ENCODE measurements at places on chromosomes 11 and 22.

GRCh38 chr11:66639066-66639813 is 737 bp downstream of the RBM4 start:
- no peak for DNase-seq

- DNase-seq, result no peak
Measured at GRCh38 chr11:19428206-19429002, 187.7 kb upstream of the E2F8 start.

DNA sequence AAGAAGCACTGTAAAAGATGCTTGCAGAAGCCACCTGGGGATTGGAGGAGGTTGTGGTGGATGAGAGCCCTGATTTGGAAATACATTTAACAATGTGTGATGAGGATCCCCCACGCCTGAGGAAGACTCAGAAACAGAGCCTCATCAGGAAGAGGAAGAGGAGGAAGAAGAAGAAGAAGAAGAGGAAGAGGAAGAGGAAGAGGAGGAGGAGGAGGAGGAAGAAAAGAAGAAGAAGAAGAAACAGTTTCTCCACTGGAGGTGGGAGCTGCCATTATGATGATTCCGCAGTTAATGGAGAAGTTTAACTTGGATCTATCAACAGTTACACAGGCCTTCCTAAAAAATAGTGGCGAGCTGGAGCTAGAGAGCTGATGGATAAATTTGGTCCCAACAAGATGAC is 50.1 kb downstream of the CECR2 start:
- no peak for DNase-seq

GRCh38 chr11:106447631-106448191 is 370.2 kb downstream of the AASDHPPT start:
- DNase-seq, result no peak

- DNase-seq, result no peak
Measured at GRCh38 chr11:104033134-104033533, 3.3 kb upstream of the DDI1 start.

DNA sequence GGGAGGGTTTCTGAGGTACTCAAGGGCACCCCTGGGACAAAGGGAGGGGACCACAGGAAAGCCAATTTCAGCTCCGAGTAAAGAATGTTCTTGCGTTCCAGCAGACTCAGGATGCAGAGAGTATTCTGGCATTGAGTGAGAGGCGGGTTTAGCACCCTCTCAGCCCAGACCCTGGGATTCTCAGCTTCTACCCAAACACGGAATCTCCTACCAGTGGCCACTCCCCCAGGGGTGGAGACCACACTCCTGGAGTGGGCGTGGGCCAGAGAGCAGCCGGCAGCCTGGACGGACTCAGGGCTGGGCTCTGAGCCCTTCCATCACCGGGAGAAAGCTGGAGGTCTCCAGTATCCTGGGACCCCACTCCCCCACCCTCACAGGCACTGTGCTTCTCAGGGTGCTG is 26.1 kb upstream of the TTLL12 start:
- DNase-seq, result no peak

- DNase-seq, result no peak
Measured at GRCh38 chr11:95443386-95443785, 212.4 kb upstream of the SESN3 start.

GRCh38 chr11:11860103-11860979 is 18.6 kb downstream of the USP47 start:
- DNase-seq, result no peak

- DNase-seq, result no peak
Measured at GRCh38 chr11:127925475-127925874, 661.9 kb downstream of the ETS1 start.

- no peak for DNase-seq
Measured at GRCh38 chr11:103013421-103013820, 57.9 kb upstream of the MMP13 start.

DNA sequence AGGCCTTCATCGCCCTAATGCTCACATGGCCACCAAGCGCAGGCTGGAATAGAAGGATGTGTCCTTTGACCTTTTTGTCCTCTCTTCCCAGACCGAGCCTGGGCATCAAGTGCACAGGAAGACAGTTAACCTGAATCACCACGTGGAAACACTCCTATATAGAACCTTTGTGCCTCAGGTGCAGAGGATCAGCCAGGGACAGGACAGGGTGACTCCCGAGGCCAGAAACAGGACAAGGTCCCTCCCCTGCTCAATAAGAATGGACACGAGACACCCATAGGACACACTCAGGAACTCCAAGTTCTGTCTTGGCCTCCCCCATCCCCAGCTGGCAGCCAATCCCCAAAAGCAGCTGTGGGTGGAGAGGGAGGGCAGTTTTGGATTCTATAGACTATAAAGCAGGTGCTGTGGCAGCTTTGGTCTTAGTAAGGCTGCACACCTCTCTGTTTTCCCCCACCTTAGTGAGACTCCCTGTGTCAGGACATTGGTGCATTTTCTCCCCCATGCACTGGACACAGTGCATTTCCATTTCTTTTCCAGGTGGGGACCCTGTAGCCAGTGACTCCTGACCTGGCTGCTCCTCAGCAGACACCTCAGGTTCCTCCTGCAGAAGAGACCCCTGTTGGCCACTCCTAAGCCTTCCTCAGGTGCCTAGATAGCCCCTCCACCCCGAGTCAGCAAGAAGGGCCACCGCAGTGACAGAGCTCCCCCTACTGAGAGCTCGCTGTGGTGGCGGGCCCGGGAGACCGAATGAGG is 43.6 kb upstream of the POU2AF1 start:
- no peak for DNase-seq

DNA sequence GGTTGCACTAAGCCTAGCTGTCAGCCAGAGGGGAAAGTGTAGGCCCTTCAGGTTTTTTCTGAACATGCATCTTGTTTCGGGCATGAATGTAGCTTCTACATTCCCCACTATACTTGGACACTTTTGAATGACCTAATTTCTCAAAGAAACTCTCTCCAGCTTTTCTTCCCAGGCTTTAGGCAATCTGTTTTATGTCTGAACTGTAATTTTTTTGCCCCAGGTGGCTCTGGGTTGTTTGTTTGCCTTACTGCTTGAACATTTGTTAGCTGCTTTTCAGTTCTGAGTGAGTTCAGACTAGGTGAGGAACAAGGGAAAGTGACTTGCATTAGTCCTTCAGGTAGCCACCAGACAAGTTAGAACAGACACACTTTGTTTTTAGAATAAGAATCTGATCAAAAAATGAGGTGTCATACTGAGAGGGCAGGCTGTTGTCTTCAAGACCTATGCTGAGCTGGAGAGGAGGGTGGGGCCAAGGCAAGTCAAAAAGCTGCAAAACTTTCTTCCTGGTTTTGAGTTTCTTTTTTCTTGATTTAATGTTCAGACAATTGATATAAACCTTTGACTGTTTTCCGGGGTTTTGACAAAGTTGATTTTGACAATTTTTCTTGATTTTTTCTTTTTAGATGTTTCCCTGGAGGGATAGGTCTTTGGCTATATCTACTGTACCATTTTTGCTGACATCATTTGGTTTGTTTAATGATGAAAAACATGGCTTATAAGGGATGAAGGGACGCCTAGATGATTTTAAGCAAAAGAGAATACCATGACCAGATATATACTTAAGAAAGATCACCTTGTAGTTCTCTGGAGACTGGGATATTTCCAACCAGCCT is 182.8 kb downstream of the WNT11 start:
- no peak for DNase-seq

- DNase-seq, result no peak
Measured at GRCh38 chr22:45552017-45552411, 49.3 kb downstream of the FBLN1 start.

GRCh38 chr11:10076458-10077141 is 217.4 kb downstream of the SBF2 start:
- peak; percentile 5 for DNase-seq

DNA sequence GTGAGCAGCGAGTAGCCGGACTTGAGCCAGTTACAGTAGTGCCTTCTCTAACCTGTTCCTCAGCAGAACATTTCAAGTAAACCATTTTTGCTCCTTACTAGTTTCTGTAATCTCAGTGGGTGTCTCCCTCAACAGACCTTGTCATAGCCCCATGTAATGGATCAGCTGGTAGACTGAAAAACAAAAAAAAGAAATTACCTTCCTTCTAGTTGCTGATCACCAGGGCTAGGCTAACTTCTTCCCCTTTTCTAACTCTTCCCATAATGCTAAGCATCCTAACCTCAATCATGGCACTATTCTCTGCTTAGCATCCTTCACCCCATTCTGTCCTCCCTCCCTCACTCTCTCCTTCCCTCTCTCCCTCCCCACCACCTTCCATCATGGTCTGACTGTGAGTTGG is 35.8 kb upstream of the CBX6 start:
- no peak for DNase-seq

GRCh38 chr11:30433831-30434230 is 110.9 kb downstream of the ARL14EP start:
- no peak for DNase-seq

- no peak for DNase-seq
Measured at GRCh38 chr11:12285106-12285505, 92.3 kb upstream of the PARVA start.

- DNase-seq, result no peak
Measured at GRCh38 chr22:40183029-40183581, 5.4 kb downstream of the TNRC6B start.

- no peak for DNase-seq
Measured at GRCh38 chr11:94974178-94974577, 669 bp downstream of the KDM4D start.

DNA sequence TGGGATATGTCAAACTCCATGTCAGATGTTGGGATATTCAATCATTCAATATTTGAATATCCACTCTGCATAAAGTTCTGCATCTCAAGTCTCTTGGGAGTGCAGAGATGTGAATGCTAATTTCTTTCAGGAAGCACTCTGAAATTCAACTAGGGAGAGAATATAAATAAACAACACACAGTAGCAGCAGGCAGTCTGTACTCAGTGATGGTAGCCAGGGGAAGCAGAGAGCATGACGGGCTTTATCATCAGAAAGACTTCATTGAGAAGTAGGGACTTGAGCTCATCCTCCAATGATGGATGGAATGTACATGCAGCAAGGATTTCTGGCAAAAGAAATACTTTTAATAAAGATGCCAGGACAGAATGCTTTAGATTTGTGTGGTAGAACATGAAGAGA is 9.8 kb upstream of the TEAD1 start:
- no peak for DNase-seq

- DNase-seq, result no peak
Measured at GRCh38 chr11:12303421-12304149, 73.8 kb upstream of the PARVA start.

- DNase-seq, result no peak
Measured at GRCh38 chr22:36008131-36008530, 20.5 kb downstream of the RBFOX2 start.

GRCh38 chr11:96331699-96332116 is 11.3 kb downstream of the MAML2 start:
- no peak for DNase-seq

DNA sequence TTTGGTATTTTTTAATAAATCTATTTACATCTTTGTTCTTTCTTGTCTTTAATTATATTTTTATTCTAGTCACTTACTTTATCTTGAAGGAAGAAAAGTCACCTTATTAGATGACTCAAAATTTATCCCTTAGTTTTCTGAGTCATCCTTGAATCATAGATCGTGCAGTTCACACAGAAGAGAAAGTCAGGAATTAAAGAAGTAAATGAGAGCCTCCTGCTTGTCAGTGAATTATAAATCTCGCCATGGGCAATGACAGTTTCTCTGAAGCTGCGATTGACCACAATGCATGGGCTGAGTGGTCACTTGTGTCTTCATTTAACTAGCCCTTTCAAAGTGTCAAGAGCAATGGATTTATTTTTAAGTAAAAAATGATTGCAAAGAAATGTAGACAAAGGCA is 91.2 kb downstream of the LUZP2 start:
- no peak for DNase-seq

DNA sequence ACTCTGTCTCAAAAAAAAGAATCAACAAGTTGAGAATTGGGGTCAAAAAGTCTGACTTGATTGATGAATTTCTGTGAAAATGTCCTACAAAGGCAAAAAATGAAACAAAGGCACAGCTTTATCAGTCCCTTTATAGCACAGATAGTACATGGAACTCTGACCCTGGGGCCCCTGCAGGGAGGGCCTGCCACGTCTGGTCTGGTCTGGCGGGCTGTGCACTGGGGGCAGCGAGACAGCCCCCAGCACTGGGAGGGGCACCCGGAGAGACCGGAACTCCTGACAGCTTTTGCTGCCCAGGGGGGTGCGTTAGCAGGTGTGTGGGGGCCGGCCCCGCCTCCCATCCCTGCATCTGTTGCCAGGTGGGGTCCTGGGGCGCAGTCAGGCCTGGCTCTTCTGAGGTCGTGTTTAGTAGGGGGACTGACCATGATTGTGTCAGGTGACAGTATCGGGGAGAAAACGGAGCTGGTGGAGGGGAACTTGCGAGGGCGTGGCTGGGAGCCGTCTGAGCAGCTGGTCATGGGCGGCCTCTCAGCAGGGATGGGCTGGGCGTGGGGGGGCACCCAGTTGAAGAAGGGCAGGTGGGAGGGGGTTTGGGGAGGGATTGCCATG is 51.7 kb downstream of the GRAMD4 start:
- no peak for DNase-seq

DNA sequence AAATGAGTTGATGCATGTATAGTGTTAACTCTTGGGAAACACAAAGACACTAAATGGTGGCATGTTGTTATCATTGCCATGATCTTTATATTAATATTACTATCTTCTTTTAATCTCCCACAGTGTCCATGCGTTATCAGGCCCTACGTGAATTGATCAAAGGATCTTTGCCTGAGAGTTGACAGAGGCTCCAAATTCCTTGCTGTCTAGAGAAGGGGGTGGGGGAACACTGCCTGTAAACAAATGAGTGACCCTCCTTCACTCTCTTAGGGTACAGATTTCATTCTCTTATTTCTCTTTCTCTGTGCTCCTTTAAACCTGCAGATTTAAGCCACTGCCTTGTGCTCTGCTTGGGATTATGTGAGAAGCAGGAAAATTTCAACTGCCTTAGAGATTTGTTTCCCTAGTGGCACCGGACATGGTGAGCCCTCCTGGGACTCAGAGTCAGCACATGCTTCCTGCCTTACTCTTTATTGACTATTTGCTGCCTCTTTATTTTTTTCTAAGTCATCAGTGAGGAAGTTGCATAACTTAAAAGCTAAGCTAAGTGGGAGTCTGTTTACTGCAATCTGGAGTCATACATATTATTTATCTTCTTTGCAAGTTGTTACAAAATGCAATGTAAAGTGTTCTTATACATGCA is 122.9 kb downstream of the MAML2 start:
- DNase-seq, result no peak

Data from NK-92 treated with Interleukin-12 subunit alpha and Interleukin-12 subunit beta, amount 100 ng/mL, for 24 hours (cell line).